Stimulated activated CD4-positive, alpha-beta T cell treated with anti-CD3 and anti-CD28 coated beads, Interleukin-15, amount 100 ng/mL, for 48 hours (primary cell): ENCODE measurements at places on chromosomes 16 and 17.

- DNase-seq = no peak
Measured at GRCh38 chr16:1941162-1942046, 1.6 kb downstream of the MSRB1 start.

- no peak for DNase-seq
Measured at GRCh38 chr16:13439766-13440165, 480.2 kb upstream of the ERCC4 start.

DNA sequence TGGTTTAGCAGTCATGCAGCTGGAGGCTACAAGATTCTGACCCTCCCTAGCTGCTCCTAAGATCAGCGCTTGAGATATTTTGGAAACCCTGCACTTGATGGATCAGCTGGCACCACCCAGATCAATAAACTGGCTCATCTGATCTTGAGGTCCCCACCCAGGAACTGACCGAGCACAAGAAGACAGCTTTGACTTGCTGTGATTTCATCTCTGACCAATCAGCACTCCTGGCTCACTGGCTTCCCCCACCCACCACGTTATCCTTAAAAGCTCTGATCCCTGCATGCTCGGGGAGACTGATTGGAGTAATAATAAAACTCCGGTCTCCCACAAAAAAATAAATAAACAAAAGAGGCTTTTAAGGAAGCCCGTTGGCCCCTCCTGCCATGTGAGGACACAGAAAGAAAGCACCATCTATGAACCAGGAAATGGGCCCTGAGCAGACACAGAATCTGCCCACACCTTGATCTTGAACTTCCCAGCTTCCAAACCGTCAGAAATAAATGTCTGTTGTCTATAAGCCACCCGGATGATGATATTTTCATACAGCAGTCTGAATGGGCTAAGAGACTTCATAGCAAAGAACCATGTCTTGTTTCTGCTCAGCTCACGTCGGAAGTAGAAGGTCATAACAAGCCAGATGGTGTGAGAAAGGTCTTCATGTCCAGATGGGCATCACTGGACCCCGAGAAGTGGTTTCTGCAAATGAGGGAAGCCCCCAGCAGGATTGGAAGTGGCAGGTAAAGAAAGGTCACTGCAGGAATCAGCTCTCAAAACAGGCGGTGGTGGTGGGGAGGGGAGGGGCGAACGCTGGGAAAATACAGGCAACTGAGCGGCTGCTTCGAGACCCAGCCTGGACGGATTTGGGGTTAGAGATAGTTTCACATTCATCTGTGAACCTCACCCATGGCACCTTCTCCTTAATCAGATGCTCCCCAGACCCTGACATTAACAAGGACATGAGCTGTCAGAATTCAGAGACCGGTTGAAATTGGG is 19.8 kb upstream of the RPH3AL start:
- DNase-seq = no peak

- no peak for DNase-seq
Measured at GRCh38 chr17:64007838-64008282, 9.7 kb downstream of the PRR29 start.

- no peak for DNase-seq
Measured at GRCh38 chr17:48113201-48113676, 5.7 kb downstream of the SNX11 start.

DNA sequence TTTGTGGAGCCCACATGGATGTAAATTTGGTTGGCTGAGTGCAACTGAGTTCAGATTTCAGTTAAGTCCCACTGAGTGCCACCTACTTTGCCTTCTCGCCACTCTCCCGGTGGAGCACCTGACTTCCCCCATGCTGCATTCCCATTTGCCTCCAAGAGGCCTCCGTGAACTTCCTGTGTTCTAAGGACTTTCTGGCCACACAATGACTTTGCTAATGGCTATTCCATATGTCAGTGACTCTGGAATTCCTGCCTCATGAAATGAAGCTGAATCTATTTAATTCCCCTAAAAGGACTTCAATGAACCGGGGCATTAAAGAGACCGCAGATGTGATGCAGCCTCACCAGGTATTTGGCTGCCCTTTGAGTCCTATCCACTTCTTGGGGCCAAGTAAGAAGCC is 29.9 kb downstream of the ABCC12 start:
- DNase-seq = no peak

GRCh38 chr17:78883089-78883532 is 19.9 kb downstream of the CEP295NL start:
- no peak for DNase-seq

DNA sequence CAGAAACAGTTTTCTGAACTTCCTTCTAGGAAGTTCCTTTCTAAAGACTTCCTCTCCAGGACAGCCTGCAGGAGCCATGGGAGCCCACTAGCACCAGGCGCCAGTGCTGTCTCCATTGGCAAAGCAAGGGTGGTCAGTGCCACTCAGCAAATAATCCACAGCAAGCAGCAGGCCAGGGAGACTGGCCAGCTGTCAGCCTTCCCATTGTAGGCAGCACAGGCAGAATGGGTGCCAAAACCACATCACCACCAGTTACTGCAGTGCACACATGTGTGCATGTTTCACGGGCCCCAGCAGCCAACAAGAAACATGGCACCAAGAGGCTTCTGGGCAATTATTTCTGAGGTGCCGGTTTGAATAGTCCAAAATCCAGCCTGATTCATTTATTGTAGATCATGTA is 26.7 kb downstream of the DNASE1 start:
- no peak for DNase-seq

GRCh38 chr16:28200661-28201060 is 11.1 kb downstream of the XPO6 start:
- DNase-seq = no peak

DNA sequence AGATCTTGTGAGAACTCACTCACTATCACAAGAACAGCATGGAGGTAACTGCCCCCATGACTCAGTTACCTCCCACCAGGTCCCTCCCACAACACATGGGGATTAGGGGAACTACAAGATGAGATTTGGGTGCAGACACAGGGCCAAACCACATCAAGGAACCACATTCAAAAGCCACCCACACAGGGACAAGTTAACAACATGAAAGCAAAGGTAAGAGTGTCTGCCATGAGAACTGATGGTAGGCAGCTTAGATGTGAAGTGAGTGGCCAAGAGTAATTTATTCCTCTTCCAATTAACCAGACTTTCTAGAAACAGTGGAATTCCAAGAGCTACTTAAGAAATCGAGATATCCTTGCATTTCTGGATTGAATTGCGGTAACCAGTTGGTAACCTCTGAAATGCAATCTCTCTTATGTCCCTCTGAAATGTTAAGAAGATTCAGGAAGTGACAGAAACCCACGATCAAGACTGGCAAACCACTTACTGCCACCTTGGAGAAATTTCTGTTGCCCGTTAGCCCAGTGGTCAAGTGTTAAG is 167.4 kb upstream of the CACNG5 start:
- peak; percentile 58 for DNase-seq

GRCh38 chr17:47641202-47641601 is 8.5 kb upstream of the KPNB1 start:
- no peak for DNase-seq

DNA sequence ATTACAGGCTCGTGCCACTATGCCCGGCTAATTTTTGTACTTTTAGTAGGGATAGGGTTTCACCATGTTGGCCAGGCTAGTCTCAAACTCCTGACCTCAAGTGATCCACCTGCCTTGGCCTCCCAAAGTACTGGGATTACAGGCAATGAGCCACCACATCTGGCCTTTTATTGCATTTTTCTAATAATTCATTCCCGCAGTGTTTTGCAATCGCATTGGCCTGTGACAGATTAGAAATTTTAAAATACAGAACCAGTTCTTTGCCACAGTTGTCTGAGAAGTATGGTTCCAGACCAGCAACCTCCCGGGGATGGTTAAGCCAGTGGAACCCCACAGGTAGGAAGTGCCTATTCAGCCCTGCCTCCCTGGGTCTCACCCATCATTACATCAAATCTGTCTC is 3.2 kb upstream of the CRHR1 start:
- DNase-seq = no peak

- DNase-seq = no peak
Measured at GRCh38 chr16:58022601-58023371, 2.8 kb upstream of the MMP15 start.

GRCh38 chr16:88063211-88063773 is 112.1 kb downstream of the BANP start:
- no peak for DNase-seq

- DNase-seq = no peak
Measured at GRCh38 chr16:53809088-53809932, 105.4 kb downstream of the FTO start.

DNA sequence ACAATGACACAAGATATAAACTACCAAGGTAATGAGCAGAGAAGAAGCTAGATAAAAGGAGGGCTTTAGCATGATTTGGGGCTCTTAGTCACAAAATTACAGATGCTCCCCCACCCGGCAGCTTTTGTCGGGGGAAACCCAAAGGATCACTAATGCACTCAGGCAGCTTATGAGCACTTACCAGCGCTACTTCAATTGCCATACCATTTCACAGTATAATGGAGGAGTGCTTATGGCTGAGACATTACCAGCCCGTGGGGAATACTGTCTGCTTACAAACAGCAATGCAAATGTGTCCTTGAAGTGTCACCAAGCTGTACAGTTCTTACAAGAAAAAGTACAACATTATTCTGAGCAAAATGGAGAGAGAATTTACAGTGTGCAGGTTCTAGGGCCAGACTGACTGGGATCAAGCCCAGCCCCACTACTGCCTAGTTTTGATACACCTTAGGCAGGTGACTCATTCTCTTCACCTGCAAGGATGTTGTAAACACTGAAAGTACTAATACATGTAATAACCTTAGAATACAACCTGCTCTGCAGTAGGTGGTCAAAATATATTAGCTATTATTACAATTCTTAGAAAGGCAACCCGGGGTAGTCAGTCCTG is 16.3 kb downstream of the ANKFY1 start:
- no peak for DNase-seq

GRCh38 chr17:79631640-79632431 is 21.0 kb upstream of the RBFOX3 start:
- DNase-seq = no peak

DNA sequence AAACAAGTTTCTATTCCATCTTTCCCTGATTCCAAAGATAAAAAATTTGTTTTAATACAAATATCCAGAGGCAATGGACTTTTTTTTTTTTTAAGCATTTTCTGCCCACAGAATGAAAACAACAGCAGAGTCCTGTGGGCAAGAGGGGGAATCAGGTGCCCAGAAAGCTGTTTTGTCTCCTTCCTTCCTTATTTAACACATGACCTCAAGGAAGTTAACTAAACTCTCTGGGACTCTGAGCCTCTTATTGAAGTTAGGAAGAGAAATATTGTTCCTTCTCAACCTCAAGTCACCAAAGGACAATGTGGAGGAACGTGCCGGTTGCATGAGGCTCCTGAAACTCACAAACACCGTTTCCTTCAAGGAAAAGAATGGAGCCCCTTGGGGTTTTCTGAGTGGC is 34.9 kb downstream of the LITAF start:
- DNase-seq = no peak

DNA sequence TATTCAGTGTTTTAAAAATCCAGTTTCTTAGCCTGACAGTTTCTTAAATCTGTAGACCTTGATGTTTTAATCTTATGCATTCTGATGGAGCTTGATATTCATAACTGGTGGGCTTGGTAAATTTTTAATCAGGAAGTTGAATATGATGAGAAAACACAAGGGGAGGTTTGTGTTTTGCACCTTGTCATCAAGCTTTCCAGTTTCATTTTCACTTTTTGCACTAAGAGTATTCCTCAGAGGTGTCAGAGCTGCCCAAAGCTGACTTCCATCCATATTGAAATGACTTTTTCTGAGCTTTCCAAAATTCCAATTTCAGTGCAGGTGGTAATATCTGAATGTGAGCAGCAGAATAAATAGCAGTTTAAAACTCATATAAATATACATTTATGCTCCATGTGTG is 555.0 kb upstream of the RBFOX1 start:
- no peak for DNase-seq

DNA sequence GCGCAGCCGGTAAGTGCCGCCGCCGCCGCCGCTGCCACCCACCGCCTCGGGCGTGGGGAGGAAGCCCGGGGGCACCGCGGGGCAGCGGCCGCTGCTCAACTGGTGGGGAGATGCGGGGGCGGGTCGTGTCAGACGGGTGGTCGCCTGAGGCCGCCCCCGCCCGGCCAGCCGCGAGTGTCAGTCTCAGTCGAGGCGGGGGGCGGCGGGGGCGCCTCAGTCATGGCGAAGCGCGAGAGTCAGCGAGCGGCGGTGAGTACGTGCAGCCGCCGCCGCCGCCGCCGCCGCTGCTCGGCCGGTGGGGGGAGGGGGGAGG is 76.2 kb downstream of the CHD9 start:
- no peak for DNase-seq

DNA sequence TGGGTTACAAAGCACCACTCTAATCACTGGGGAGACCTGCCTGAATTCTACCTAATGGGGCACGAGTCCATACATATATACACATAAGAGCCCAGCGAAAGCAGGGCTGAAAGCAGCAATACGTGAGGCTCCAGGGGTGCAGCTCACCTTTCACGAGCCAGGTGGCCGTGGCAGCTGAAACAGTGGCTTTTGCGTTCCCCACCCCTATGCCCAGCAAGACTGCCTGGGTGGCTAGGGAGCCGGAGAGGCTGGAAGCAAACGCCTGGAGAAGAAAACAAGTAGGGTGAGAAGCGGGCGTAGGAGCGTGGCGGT is 618 bp downstream of the RUSF1 start:
- DNase-seq = no peak

DNA sequence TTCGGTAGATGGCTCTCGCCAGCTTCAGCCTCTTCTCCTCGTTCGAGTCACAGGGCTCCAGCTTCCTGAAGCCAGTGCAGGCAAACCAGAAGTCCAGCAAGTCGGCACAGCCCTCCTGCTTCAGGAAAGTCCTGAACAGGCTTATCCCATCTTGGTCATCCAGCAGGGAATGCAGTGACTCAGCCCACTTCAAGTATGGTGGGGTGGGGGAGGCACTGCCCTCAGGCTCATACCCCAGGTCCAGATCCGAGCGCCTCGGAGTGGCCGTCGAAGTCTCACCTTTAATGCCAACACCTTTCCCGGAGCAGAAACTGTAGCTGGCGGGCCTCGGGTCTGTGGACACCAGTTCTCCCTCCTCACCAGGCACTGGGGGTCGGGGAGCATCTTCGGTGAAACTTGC is 5.9 kb downstream of the AXIN1 start:
- no peak for DNase-seq

DNA sequence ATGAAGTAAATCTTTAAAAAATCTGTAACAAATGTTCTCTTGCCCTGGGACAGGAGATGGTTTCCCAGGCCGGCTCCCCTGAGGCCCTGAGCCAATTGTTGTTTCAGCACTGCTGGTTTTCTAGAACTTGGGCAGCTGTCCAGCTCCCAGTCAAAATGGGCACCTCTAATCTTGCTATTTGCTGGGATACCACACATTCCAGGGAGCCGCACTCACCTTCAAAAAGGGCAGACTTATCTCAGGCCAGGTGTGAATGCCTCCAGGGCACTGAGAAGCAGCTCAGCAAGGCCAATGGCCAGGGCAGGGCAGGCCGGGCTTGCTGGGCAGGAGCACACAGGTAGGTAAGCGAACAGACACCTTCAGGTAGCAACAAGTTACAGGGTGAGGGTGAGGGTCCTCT is 24.4 kb downstream of the TRIM16 start:
- no peak for DNase-seq
